ENCODE measurements at places on chromosomes 1 and 21.
A peak's percentile ranks its signal among the peaks of the same experiment; 100 is the strongest.

GRCh38 chr1:26468911-26469310 is 3.3 kb upstream of the HMGN2 start:
- no peak for DNase-seq

DNA sequence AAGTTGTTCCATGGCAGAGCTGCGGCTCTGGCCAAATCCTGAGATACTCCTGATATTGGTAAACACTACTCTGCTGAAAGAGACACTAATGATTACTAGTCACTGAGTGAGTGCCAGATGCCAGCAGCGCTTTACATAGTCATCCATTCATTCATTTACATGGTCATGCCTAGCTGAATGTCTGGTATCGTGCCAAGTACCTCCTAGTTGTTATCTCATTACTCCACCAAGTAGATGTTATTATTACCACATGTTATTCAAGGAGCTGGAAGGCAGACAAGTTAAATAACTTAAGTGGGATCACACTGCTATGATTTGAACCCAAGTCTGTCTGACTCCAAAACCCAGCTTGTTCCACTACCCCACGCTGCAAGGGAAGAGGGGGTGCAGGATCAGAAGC is 4.7 kb downstream of the OLFML2B start:
- no peak for DNase-seq

DNA sequence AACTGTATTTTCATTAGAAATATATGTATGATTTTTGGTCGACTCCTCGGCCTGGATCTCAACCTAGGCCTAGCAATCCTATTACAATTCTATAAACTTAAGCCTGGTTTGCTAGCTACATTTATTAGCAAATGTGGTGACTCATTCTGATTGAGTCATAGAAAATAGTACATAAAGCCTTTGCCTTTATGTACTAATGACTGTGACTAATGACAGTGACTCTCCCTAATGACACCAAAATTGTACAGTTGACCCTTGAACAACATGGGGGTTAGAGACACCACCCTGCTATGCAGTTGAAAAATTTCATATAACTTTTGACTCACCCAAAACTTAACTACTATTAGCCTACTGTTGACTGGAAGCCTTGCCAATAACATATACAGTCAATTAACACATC is 78.9 kb downstream of the CLEC20A start:
- no peak for DNase-seq

GRCh38 chr21:42148584-42148983 is 70.4 kb upstream of the ABCG1 start:
- DNase-seq, result no peak

DNA sequence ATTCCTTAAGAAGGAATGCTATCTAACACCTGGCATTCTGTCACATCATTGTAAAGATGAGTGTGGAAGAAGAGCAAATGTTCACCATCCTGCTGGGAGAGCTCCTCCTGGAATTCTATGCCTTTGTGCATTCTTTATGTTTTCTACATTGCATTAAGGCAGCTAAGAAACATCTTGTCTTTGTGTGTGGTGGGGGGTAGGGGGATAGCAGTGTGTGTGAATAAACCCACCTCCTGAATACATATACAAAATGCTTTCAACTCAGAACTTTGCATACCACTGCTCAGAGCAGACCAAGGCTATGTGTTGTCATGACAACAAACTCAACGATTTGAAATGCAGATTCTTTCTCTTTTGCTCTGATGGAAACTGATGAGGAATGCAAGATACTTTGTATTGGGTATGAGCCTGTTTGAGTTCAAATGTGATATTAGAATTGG is 193.6 kb upstream of the KAZN start:
- DNase-seq, result no peak

DNA sequence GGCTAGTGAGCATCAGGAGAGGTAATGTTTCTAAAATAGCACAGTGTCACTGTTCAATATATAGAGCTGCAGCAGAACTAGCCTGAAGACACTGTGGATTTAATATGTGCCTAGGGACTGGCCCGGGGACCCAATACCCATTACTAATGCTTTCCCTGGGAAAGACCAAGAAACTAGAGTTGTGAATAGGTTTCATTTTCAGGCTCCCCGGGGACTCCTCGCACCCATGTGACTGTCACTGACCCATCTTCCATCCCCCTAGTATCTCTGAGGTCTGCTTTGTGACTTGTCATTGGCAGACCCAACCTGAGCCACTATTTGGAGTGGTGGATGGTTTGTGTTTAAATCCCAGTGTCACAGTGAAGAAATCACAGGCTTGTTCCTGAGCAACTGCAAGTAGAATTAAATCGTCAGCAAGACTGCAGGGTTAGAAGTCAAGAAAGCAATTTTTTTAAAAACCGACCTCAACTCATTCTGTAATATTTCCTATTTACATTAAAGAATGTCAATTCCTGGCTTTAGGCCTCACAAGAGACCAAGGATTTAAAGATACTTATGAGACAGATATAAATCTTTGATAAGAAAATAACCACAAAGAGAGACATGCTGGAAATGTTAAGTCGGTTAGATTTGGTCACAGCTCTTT is 130.0 kb upstream of the TNR start:
- DNase-seq, result no peak

DNA sequence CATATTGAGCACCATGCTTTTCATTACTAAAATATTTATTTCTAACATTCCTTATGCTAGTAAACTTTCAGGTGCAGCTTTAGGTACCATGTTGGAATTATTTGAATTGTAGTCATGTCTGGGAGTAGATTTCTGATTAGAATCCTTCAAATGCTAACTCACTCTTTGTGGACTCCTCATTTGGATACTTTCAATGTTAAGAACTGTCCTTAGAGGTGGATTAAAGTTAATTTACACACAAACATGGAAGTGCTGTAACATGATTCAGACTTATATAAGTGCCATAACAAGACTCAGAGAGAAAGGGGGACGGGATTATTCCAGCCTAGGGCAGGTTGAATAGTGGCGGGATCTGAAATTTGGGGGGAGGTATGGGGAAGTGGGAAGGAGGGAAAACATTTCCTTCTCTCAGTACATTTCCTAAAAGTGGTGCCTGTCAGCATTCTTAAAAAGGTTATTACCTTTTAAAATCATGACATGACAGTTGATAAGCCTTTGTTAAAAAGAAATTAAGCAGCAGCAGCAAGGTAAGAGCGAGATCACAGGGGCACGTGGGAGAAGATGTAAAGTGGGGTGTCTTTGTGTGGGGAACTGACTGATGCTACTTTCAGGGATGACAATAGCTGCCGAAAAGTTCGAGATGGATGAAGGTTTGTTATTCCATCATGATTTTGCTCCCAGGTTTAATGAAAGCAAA is 44.4 kb downstream of the HHAT start:
- no peak for DNase-seq

DNA sequence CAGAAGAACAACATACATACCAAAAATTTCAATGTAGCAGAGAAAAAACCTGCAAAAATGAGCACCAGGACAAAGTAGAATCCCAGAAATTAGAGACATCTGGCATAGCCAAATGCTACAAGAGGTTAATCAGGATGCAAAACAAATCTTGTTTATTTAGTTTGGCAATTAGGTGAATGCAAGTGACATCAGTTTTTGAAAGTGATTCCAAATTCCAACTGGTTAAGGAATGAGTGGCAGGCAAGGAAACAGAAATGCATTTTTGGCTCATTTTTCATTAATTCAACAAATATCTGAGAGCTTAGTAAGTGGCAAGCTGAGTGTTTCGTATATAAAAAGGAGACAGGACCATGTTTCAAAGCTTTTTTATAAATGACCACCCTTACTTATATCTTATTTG is 21.3 kb downstream of the SCAF4 start:
- DNase-seq, result no peak

- DNase-seq, result no peak
Measured at GRCh38 chr1:105872817-105873216, 1183.7 kb upstream of the PRMT6 start.

- no peak for DNase-seq
Measured at GRCh38 chr1:247613405-247613804, 8.0 kb downstream of the OR2G3 start.

- no peak for DNase-seq
Measured at GRCh38 chr1:209512821-209513220, 70.7 kb upstream of the CAMK1G start.

DNA sequence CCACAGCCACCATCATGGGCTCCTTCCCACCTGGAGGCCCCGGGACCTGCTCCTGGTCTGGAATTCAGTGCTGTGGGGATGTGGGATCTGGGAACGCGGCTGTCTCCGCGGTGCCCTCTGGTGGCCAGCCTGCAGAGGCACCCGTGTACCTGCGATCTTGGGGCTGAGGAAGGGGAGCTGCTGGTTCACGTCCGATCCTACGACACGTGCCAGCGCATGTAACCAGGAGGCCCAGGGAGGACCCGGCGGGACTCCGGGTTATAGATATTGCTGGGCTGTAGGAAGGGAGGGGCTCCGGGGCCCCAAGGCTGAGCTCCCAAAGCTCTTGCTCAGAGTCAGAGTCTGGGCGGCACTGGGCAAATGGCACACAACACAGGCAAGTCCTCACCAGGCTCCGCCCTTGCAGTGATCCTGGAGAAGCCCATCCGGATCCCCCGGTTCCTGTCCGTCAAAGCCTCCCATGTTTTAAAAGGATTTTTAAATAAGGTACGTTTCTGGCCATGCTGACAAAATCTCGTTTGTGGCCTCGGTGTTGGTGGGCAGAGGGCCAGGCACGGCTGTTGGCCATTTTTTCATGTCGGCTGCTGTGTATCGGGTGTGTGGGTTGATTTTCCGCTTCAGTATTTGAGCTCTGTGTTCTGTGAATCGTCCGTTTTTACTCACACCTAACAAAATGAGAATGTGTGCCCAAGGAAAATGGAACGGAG is 20.1 kb downstream of the FAAP20 start:
- DNase-seq, result peak; percentile 35

GRCh38 chr1:54212872-54213271 is 12.9 kb downstream of the MRPL37 start:
- no peak for DNase-seq

GRCh38 chr1:175192630-175193526 is at the start of gene KIAA0040:
Gene KIAA0040 (minus strand): TSS chr1:175192776. CDS start chr1:175161013, 31,763 bp downstream.
- DNase-seq, result peak; percentile 65

DNA sequence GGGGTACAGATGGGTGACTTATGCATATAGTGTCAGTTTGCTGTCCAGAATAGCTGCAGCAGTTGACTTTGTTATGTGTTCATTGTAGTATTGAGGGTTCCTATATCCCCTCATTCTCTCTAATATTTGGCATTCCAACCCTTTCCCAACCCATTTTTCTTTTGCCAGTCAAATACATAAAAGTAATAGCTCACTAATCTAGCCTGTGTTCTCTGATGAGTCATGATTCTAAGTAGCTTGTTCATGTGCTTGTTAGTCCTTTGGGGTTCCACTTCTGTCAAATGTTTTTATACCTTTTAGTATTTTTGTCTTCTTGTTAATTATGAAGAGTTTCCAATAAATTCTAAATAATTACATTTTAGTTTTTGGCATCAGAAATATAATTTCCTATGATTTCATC is 99.2 kb upstream of the MROH9 start:
- no peak for DNase-seq

DNA sequence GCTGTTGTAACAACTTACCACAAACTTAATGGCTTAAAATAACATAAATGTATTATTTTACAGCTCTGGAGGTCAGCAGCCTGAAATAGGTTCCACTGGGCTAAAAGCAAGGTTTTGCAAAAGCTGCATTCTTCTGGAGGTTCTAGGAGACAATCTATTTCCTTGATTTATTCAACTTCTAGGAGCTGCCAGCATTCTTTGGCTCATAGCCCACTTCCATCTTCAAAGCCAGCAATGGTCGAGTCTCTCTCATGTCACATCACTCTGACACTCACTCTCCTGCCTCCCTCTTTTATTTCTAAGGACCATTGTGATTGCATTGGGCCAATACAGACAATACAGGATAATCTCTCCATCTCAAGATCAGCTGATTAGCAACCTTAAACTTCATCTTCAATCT is 15.1 kb upstream of the FOXJ3 start:
- no peak for DNase-seq

DNA sequence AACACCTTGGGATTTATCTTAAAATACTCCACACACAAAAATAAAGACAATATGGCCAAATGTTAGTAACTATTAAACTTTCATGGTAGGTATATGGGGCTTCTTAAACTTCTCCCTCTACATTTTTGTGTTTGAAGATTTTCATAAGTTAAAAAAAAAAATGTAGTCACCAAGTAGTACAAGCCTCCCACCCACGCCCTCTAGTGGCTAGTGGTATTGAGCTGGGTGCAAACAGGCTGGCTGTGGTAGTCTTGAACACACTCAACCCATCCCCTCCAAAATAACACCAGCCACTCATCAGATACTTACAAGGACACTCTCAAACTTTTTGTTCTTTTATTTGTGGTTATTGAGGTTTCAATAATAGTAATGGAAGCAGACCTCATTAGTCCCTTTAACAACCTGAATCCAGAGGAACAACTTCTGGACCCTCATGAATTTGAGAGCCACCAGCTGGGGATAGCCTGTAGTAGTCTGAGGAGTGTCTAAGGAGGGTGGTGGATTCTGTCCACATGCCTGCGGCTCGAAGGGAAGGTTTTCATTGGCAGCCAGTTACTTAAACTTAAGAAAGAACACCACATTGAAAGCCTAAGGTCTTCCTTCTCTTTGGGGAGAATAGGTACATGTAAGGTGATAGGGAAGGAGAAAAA is 15.6 kb downstream of the RD3 start:
- peak; percentile 79 for DNase-seq

GRCh38 chr1:156090840-156091188 is 8.5 kb upstream of the MEX3A start:
- peak; percentile 89 for DNase-seq

GRCh38 chr21:45138199-45139002 is 64.0 kb downstream of the ADARB1 start:
- DNase-seq, result peak; percentile 71

GRCh38 chr1:226957714-226958113 is 17.6 kb downstream of the COQ8A start:
- no peak for DNase-seq

GRCh38 chr1:25705699-25706098 is 89.1 kb downstream of the MAN1C1 start:
- DNase-seq, result no peak

GRCh38 chr1:165397944-165398343 is 41.4 kb upstream of the LMX1A start:
- DNase-seq, result no peak

GRCh38 chr1:19315378-19316198 is 3.5 kb downstream of the SLC66A1 start:
- no peak for DNase-seq

DNA sequence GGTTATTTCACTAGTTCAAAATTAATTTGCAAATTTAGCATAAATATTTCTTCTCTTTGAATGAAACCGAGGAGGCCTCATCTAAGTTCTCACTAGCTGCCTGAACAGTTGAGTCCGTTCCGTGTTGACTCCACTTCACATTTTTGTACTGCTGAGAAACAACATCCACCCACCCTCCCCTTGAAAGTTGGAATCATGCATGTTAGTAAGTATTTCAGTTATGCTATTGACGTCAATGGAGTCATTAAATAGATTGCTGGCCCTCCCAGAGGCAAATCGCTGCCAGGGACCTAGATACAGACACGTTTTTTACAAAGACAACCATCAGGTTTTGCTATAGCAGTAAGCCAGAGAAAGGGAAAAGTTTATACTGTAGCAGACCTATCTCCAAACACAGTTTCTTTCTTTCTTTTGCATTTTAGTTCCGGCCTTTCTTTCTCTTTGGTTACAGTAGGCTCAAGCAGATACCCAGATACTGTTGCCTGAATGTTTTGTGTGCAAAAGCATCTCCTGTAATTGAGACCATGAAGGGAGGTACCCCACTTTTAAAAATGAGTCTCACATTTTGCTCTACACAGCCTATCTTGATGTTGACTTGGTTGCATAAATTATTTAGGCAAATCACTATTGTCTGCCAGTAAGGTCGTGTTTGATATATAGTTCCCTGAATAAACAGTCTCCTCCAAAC is 262.6 kb upstream of the SGIP1 start:
- DNase-seq, result peak; percentile 32

GRCh38 chr1:182635871-182636270 is 31.7 kb upstream of the RGS16 start:
- DNase-seq, result no peak

GRCh38 chr1:245978915-245979314 is 528.2 kb downstream of the SMYD3 start:
- DNase-seq, result no peak

Measured in CD4-positive, alpha-beta T cell treated with Interleukin-17A for 1 hour (primary cell).